ENCODE measurements at places on chromosomes 7 and 10.
A peak's percentile ranks its signal among the peaks of the same experiment; 100 is the strongest.

- peak; percentile 12 for DNase-seq
These were observed 23.7 kb upstream of the TRPV6 start for GRCh38 chr7:142908921-142909890.

DNA sequence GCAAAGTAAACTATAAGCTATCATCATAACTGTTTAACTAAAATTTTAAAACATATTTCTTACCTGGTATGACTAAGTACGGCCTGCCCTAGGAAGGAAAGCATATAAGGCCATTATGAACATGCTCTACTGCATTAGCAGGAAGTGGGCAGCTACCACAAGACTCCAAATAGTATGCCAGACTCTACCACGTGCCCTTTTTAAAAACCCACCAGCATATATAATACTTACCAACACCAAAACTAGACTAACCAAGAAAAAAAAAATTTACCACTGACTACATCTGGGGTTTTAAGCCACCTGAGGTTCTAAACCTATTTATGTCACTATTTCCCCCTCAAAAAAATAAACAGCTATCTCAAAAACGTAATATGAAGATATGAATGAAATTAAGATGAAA is 30.1 kb downstream of the NUDCD3 start:
- no peak for DNase-seq

- DNase-seq: no peak
These were observed 1290.3 kb downstream of the XPNPEP1 start for GRCh38 chr10:108633046-108633445.

DNA sequence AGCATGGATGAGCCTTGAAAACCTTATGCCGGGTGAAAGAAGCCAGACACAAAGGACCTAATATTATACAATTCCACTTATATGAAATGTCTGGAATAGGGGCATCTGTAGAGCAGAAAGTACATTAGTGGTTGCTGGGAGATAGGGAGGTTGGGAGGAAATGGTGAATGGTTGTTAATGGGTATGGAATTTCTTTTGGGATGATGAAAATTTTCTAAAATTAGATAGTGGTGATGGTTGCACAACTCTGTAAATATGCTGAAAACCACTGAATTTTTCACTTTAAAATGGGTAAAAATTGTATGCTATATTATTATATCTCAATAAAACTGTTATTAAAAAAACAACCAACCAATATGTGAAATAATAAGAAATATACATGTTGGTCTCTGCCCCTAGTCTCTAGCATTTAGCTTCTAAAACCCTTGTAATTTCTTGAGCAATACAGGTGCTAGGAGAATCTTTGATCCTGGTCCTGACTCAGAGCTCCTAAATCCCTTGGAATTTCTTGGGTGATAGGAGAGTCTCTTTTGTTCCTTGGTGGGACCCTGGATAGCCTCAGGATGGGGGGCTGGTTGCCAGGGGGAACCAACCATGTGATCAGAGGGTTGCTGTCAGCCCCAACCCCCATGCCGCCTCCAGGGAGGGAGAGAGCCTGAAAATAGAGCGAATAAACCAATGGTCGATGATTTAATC is 64.0 kb downstream of the TACR2 start:
- no peak for DNase-seq

DNA sequence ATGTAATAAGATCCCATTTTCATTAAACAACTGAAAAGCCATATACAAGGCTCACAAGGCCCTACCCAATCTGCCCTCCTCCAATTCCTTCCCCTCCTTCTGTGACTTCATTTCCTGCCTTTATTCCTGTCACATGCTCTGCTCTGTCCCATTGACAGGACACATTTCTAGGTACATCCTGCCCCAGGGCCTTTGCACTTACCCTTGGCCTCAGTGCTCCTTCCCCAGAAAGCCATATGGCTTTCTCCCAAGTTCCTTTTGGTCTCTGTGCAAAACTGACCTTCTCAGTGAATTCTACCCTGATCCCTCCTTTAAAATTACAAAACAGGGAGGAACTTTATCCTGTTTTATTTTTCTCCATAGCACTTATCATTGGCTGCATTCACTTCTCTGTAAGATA is 40.0 kb downstream of the KCNMA1 start:
- DNase-seq: no peak

GRCh38 chr7:132503415-132503814 is 72.9 kb downstream of the PLXNA4 start:
- no peak for DNase-seq

DNA sequence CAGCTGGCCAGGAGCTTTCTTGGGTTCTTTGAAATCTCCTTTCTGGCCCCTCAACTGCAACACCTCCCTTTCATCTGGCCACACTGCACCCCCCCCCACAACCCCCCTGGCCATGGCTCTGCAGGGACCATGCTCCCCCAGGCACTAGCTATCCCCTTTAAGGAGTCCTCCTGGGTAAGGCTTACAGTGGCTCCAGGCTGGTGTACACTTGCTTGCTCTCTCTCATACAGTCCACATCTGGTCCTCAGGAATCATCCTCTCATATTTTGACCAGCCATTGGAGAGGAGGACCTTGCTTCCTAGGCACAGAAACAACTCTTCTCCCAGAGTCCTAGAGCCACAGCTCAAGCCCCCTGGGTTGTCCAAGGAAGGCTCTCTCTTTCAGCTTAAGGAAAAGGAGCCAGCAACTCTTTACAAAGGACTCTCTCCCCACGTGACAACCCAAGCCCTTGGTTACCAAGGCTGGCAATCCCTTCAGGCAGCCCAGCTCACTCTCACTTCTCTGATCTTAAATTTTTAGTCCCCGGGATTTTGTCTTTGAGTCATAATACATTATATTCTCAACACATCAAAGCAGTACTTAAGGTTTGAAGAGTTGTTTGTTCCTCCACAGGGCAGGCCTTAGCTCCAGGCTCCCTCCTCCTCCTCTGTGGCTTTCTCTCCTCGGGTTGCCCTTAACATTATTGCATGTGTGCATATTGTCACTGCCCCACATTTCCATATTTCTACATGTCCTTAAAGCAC is 9.9 kb downstream of the GARIN1A start:
- DNase-seq: no peak

- no peak for DNase-seq
These were observed 276.2 kb downstream of the CAMK1D start for GRCh38 chr10:12625393-12626023.

DNA sequence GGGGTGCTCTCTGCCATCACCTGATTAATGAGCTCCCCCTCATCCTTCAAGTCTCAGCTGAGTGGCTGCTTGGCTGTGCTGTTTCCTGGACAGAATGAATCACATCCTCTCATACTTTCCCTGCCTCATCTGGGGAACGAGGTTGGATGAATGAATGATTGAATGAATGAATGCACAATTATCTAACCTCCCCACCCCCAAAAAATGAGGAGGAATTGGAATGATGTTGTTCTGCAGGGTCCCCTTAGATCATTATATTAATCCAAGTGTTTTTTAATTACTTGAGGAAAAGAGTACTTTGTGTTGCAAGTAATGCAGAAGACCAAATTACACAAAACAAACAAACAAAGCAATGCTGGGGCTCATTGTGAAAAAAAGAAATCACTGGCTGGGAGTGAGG is 240.2 kb downstream of the BUB3 start:
- DNase-seq: no peak

DNA sequence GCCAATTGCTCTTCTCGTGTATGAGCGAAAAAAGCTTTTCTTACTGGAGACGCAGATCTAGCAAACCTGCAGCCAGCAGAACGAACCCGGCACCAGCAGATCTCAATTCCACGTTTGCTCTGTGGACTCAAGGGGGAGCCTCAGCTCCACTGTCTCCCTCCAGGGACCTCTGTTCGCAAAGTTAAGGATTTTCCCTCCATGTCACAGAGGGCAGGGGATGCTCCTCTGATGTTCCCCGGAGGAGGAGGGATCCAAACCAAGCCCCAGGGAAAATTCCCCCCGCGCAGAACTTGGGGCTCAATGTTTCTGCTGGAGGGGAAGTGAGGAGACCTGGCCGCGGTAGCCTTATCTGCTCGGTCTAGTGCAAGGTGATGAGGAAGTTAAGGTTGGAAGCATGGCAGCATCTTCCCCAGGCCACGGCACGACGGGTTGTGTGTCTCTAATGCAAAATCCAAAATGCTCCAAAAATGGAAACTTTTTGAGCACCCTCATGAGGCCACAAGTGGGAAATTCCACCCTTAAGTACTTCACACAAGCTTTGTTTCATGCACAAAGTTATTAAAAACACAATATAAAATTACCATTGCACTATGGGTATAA is 9.0 kb downstream of the IQCE start:
- peak; percentile 51 for DNase-seq

GRCh38 chr7:24974026-24974832 is 5.7 kb downstream of the OSBPL3 start:
- DNase-seq: no peak

DNA sequence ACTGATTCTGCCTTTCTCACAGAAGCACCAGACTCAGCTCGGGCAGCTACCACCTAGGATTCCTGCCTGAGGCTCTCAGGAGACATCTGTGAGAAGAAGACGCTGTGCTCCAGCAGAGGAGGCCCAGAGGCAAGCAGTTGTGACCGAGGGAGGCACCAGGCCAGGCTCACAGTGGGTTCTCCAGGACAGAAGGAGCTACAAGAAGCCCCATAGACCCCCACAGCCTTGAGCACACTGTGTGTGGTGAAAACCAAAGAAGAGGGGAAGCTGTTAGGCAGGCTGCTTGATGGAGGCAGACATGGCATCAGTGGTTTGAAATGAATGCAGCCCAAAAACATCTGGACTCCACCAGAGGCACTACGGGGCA is 198.8 kb downstream of the GRID1 start:
- no peak for DNase-seq

- no peak for DNase-seq
These were observed 785 bp downstream of the DNTT start for GRCh38 chr10:96305019-96305418.

DNA sequence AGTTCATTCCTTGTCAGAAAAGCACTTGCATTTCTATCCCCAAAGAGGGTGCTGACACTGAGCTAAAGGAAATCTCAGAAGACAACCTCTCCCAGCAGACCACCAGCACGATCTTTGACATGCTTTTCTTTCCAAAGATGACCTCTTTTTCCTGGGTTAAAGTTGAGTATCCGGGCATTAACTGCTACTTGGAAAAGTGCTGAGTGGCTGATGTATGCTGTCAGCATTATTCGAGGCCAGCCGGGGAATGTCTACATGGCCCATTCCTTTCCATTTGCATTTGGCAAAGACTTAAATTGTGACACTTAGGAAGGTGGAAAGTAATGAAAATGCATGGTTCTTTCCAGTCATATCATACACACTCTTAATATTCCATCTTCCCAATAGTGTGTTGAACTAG is 90.6 kb upstream of the SKAP2 start:
- DNase-seq: no peak

- DNase-seq: no peak
These were observed 204.9 kb upstream of the RNF32 start for GRCh38 chr7:156435486-156436231.

GRCh38 chr7:50856806-50857205 is 74.1 kb upstream of the GRB10 start:
- no peak for DNase-seq

DNA sequence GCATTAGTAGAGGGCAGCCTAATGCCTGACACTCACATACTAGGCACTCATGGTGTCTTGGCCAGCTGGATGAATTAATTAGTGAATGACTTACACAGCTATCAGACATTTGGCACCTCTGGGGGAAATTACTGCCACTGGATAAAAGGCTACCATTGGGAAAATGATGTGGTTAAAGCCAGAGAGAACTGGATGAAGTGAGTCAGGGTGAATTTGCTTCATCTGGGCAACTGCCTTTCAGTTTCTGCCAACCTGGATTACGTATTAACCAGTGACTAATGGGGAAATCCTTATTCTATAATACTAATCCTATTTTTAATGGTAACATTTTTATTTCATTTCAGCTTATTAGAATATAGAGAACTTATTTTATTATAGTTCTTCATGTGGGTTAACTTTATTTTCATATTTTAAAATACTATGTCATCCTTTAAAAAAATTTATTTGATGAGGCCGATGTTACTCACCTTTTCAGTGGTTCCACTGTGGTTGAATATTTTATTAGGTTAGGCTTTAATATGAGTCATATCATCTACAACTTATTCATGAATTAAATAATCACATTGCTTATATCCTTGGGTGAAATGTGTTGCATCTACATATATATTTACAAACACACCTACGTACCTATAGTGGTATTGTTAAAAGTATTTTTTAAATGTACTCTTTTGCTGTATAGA is 85.6 kb upstream of the CAPZA2 start:
- DNase-seq: no peak

- no peak for DNase-seq
These were observed 3.2 kb upstream of the MTG1 start for GRCh38 chr10:133390597-133391248.

DNA sequence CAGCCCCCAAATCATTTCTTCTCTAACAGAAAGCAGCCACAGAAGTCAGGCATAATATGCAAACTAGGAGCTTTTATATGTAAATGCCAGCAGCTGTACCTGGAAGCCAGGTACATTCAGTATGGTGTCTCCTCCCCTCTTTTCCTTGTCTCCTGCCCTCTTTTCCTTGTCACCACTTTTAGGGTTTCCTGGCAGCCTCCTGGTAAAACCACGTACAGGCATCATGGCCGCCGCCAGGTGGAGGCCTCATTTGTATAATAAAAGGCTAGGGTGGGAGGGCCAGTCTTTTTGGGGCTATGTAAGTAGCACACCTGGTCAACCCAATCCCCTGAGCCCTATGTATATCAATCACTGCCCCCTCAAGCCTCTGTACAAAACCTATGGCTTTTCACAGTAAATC is 28.7 kb downstream of the PDZD8 start:
- DNase-seq: no peak

GRCh38 chr10:5565671-5566581 is 41.2 kb downstream of the CALML3 start:
- no peak for DNase-seq

GRCh38 chr10:127407551-127407950 is 141.6 kb upstream of the NPS start:
- DNase-seq: no peak

DNA sequence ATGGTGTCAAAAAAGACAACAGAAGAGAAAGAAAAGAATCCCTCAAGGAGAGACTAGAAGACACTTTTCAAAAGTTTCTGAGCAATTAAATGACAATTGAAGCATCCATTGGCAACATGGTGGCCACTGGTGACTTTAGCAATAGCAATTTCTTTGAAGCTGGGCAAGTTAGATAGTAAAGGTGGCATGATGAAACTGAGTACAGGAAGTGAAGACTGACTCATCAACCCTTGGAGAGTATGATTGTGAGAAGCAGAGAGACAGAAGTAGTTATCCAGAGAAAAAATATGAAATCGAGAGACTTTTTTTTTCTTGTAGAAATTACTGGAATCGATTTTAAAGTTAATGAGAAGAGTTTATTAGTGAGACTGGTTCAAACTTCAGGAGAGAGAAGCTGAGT is 52.5 kb downstream of the DGKB start:
- no peak for DNase-seq

GRCh38 chr10:129771024-129771423 is 193.1 kb downstream of the EBF3 start:
- no peak for DNase-seq

All from endothelial cell (in vitro differentiated cells).